ENCODE measurements at places on chromosomes 1 and 21.

GRCh38 chr1:188386666-188387065, 1557.9 kb downstream of the PLA2G4A start:
- no peak for DNase-seq

DNA sequence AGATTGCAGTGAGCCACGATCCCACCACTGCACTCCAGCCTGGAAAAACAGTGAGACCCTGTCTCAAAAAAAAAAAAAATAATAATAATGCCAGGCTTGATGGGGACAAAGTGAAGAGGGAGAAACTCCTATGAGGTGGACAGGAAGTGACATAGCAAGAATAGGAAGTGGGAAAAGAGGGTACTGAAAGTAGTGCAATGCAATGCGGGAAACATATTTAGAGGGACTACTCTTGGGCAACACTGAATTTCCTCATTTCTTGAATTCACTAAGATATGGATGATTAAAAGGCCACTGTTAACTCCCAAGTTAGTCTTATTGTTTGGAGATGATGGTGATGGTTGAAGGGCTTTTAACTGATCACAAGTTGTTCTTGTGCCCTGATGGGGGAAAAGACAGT, 21.6 kb upstream of the KCNA2 start:
- no peak for DNase-seq

DNA sequence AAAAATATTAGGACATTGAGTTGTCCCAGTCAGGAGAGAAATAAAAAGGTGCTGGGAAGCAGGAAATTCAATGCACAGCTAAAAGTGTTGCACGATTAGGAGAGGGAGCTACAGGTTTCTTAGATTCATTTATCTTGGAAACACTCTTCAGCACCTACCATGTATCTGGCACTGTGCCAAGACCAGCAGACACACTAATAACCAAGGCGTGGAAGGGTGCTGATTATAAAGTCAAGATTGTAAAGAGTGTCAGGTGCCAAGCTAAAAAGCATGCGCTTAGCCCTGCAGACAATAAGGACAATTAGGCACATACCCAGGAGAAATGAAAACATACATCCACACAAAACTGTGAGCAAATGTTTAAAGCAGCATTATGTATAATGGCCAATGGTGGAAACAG, 129.9 kb downstream of the DSCAM start:
- DNase-seq, result no peak

GRCh38 chr1:208526613-208527125, 282.5 kb upstream of the PLXNA2 start:
- DNase-seq, result no peak

DNA sequence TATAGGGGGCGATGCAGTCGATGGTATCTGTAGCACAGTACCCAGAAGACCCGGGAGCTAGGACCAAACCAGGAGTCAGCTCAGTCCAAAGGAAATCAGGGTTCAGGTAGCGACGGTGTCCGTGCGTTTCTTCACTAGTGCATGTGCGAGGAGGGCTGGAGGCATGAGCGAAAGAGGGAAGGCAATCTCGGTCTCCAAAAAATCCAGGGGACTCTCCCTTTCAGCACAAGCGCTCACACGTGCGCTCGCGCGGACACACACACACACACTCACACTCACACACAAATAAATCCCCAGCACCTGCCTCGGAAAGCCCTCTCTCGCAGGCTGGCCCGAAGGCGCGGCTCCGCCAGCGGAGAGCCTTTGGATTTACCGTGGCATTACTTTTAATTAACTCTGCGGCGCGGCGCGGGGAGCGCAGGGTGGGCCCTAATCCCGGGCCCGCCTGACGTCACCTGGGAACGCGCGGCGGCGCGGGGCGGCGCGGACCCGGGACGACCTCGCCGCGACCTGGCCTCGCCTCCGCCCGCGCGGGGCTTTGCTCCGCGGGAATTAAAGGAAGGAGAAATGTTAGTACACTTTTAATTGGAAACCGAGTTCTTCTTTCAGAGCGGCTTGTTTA, 121.2 kb downstream of the LMX1A start:
- DNase-seq, result no peak
